Activated gamma-delta T cell treated with anti-CD3 and anti-CD28 coated beads, Interleukin-2, amount 50 U/mL, for 16 hours (primary cell): ENCODE measurements at places on chromosomes 7 and 10.

GRCh38 chr10:31829776-31830175, 98.9 kb downstream of the ARHGAP12 start:
- DNase-seq: no peak

- DNase-seq: no peak
Measured at GRCh38 chr10:15864419-15864818, 4.1 kb upstream of the MINDY3 start.

DNA sequence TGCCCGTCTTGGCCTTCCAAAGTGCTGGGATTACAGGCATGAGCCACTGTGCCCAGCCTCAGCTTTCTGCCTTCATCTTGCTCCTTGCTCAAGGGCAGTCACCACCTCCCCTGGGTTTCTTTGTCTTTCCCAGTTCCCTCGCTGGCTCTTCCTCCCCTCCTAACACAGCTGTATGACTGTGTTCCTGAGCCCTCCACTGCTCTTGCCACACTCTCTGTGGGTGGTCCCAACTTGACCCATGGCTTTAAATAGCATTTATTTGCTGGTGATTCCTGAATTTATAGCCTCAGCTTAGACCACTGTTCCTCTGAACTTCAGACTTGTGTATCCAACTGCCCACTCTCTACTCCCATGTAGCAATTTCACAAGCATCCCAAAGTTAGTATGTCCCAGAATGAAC, 181.3 kb downstream of the BAMBI start:
- no peak for DNase-seq

- no peak for DNase-seq
Measured at GRCh38 chr10:125039354-125039769, 97.4 kb downstream of the ZRANB1 start.

- DNase-seq: no peak
Measured at GRCh38 chr7:148255333-148255732, 335.2 kb upstream of the C7orf33 start.

- no peak for DNase-seq
Measured at GRCh38 chr10:96344178-96344577, 14.6 kb downstream of the OPALIN start.
